ENCODE measurements at places on chromosomes 1 and 21.

DNA sequence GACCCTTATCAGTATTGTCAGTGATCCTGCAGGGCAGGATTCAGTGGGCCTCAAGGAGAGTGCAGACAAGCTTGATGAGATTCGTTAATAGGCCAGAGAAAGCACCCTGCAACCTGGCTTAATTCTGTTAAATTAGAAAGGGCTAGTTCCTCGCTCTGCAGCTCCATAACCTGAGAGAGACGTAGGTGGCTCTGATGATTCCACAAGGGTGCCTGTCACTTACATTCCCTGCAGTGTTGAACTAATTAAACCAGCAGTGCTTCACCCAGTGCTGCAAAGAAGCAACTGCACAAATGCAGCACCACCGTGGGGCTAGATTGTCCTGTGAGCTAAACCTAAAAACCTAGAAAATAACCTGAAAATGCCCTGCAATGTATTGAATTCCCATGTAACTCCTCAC, 270.8 kb downstream of the CACNA1E start:
- DNase-seq, result no peak

- DNase-seq, result no peak
Observed at GRCh38 chr1:161932668-161933067, 91.0 kb downstream of the OLFML2B start.

- DNase-seq, result no peak
Observed at GRCh38 chr21:42124081-42124480, 53.0 kb downstream of the UMODL1 start.

DNA sequence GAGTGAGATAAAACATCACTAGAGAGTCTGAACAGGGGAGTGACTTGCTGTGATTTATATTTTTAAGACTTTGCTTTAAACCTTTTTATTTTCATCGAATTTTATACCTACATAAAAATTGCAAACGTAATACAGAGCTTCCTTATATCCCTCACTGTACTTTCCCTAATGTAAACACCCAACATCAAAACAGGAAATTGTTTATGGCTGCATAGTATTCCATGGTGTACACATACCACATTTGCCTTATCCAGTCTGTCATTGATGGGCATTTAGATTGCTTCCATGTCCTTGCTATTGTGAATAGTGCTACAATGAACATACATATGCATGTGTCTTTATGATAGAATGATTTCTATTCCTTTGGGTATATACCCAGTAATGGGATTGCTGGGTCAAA, 34.8 kb downstream of the LRIF1 start:
- DNase-seq, result no peak

- no peak for DNase-seq
Observed at GRCh38 chr1:246283771-246284410, 223.2 kb downstream of the SMYD3 start.

DNA sequence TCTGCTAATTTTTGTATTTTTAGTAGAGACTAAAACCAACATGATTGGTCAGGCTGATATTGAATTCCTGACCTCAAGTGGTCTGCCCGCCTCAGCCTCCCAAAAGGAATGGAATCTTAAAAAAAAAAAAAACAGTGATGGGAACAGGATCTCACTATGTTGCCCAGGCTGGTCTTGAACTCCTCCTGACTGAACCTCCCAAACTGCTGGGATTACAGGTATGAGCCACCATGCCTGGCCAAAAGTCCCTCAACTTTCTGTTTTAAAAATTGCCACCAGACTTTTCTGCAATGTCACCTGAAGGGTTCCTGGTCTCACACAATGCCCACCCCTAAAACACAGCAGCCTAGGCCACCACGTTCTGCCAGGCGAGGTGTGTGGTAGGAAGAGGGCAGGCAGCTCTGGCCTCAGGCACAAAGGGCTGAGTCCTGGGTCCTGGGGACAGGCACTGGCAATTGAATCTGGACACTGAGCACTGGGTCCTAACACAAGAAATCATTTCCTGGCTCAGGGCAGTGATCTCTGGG, 21.2 kb upstream of the THRAP3 start:
- no peak for DNase-seq

- DNase-seq, result no peak
Observed at GRCh38 chr1:109184687-109185086, 29.0 kb upstream of the SARS1 start.

DNA sequence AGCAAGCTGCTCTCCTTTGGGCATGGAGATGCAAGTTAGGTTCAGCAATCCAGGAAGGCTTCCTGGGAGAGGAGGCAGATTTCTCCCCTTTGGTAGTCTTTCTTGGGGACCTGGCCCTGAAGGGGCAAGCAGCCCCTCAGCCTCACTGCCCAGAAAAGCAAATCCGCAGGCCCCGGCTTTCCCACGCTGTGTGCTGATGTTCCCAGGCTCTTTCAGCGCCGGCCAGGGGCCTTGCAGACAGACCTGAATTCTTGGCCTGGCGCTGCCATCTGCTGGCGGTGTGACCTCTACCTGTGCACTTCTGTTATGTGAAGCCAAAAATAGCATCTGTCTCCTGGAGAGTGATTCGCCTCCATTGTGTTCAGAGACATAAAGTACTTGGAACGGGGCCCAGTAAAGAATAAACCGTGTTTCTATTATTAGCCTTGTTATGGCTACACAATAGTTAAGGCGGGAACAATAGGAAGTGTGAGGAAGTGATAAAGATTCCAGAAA, 64.8 kb downstream of the ALPL start:
- DNase-seq, result no peak

Measured in hippocampal formation (tissue), 2 donors.